ENCODE measurements at places on chromosomes 11 and 22. TPM values are rescaled to one million over a fixed set of nuclear protein-coding genes. Genes with fewer than 3 reads are reported as not detected.

TPBGL gene
- 0.17 TPM for total RNA-seq

MRGPRE gene
- total RNA-seq, result 0.09 TPM

KREMEN1 gene
- total RNA-seq, result 4.7 TPM

NAALAD2 gene
- total RNA-seq, result not detected

FADS1 gene
- total RNA-seq, result 190 TPM

PARVG gene
- not detected for total RNA-seq

CLDN5 gene
- total RNA-seq, result not detected

QSER1 gene
- 12.3 TPM for total RNA-seq

PTGDR2 gene
- total RNA-seq, result not detected

GPR83 gene
- total RNA-seq, result 0.09 TPM

PIM3 gene
- 87.4 TPM for total RNA-seq

MS4A1 gene
- total RNA-seq, result not detected

MOV10L1 gene
- not detected for total RNA-seq

A4GALT gene
- total RNA-seq, result 27.5 TPM

CHRM1 gene
- 0.07 TPM for total RNA-seq

OR52A1 gene
- total RNA-seq, result not detected

MICAL3 gene
- total RNA-seq, result 37.6 TPM

GLB1L3 gene
- not detected for total RNA-seq

OLFML1 gene
- not detected for total RNA-seq

OR56B4 gene
- not detected for total RNA-seq

SYTL2 gene
- total RNA-seq, result 15.9 TPM

OR51E2 gene
- not detected for total RNA-seq

INS gene
- not detected for total RNA-seq

HSD17B12 gene
- 65.4 TPM for total RNA-seq

PATE4 gene
- not detected for total RNA-seq

PANX2 gene
- 5.8 TPM for total RNA-seq

SYNGR1 gene
- 10.5 TPM for total RNA-seq

ALDH3B2 gene
- total RNA-seq, result not detected

APLNR gene
- 0.03 TPM for total RNA-seq

HINFP gene
- 10.8 TPM for total RNA-seq

SMIM38 gene
- total RNA-seq, result 0.05 TPM

CPSF7 gene
- total RNA-seq, result 71.6 TPM

FGF4 gene
- total RNA-seq, result not detected

SLC22A12 gene
- total RNA-seq, result not detected

GAL3ST3 gene
- total RNA-seq, result not detected

ADAMTS15 gene
- 7.5 TPM for total RNA-seq

IGSF22 gene
- total RNA-seq, result not detected

ELFN2 gene
- 5.6 TPM for total RNA-seq

FOXRED2 gene
- total RNA-seq, result 16.0 TPM

ANGPTL5 gene
- 0.14 TPM for total RNA-seq

PDGFD gene
- 5.9 TPM for total RNA-seq

GGT5 gene
- total RNA-seq, result 5.1 TPM

NUP50 gene
- total RNA-seq, result 27.8 TPM

Measured in A549 treated with AZD2906 at 1 μM for 4 hours (cell line).